ENCODE measurements at places on chromosomes 11 and 22. TPM values are rescaled to one million over a fixed set of nuclear protein-coding genes. Genes with fewer than 3 reads are reported as not detected.

DNA sequence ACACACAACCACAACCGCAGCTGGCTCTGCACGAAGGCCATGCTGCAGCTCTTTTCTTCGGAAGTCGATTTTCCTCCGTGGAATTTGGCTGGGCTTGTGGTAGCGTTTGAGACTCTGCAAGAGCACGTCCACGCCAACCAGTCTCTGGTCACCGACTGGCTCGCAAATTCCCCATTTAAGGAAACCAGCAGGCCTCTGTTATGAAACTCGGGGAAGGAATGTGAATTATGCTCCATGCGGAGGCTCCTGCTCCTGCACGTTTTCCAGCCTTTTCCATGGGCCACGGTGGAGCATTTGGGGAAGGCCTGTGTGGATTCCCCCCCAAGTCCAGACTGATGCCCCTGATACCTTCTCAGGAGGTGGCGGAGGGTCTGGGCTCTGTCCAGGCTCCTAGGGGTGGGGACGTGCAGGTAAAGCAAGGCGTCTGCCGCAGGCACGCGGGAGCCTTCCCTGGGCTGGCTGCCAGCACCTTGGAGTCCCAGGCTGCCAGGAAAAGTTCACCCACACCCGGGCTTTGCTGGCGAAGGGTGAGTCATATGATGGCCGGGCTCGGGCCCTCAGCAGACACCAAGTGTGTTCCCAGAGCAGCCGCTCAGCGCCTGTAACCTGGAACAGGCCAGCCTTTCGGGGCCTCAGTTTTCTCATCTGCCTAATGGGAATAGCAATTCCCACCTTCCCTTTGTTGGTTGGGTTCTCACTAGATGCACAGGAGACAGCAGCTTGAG, 41.9 kb downstream of the LRP5 start:
- DNase-seq: peak; percentile 94

- no peak for DNase-seq
Measured at GRCh38 chr11:13183094-13183825, 94.3 kb upstream of the BMAL1 start.

DNA sequence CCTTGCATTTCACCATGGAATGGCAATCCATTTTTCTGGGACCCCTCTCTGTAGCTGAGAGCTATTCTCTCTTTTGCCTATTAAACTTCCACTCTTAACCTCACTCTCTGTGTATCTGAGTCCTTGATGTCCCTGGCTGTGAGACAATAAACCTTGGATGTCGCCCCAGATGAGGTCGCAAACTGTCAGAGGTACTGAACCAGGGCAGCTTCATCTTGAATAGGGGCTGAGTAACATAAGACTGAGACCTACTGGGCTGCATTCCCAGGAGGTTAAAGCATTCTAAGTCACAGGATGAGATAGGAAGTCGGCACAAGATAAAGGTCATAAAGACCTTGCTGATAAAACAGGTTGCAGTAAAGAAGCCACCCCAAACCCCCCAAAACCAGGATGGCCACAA, 68.0 kb downstream of the RSF1 start:
- DNase-seq: no peak

The KCNC1 gene
- 0.26 TPM for total RNA-seq

GRCh38 chr11:61890529-61891330, 615 bp downstream of the FADS3 start:
- DNase-seq: peak; percentile 59

DNA sequence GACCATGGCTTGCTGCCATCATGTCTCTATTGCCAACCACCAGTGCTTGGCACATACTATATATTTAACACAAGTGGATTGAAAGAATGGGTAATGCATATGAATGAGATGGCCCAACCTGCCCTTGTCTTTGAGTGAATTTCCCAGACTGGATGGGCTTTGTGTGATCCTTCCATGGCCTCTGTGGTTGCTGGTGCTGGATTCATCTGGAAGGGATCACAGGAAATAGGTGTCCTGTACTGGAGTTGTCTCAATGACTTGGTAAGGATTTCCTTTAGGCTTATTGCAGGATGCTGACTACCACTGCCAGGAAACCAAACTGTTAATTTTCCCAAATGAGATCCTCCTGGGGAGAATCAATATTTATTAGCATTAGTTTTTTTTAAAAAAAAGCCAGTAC, 328.6 kb downstream of the TMEM135 start:
- no peak for DNase-seq

The HEPHL1 gene
- not detected for total RNA-seq

DNA sequence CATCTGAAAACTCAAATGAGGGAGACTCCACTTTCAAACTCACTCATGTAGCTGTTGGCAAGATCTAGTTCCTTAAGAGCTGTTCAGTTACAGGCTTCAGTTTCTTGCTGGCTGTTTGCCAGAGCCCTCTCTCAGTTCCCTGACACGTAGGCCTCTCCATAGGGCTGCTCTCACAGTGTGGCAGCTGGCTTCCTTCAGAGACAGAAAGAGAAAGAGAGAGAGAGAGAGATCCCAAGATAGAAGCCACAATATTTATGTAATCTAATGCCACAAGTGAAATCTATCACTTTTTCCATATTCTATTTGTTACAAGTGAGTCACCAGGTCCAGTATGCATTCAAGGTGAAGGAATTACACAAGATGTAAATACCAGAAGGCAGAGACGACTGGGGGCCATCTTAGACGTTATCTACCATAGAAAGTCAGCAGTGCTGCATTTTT, 168.8 kb downstream of the RCN1 start:
- no peak for DNase-seq

The SCGB2A2 gene
- total RNA-seq: not detected

The FBLN1 gene
- 28.6 TPM for total RNA-seq

The ANAPC15 gene
- 25.8 TPM for total RNA-seq

The OR8G1 gene
- not detected for total RNA-seq

DNA sequence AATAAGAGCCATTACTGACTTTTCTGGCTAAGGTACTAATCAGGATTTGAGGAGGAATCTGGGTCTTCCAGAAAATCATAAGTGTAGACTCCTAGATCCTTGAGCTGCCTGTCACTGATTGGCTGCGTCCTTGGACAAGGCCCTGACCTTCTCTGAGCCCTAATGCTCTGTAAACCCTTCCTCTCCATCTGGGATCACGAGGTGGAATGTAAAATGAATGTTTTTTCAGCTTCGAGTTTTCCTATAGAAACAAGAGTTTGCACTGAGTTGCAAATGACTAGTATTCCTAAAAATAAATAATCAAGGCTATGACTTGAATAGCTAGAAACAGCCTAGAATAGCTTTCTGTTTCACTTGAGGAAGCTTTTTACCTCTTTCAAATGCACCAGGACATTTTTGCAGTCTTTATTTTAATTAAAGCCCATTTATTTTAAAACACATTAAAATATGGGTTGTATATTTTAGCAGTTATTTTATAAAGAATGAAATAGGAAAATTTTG, 1.1 kb upstream of the DIXDC1 start:
- DNase-seq: no peak

DNA sequence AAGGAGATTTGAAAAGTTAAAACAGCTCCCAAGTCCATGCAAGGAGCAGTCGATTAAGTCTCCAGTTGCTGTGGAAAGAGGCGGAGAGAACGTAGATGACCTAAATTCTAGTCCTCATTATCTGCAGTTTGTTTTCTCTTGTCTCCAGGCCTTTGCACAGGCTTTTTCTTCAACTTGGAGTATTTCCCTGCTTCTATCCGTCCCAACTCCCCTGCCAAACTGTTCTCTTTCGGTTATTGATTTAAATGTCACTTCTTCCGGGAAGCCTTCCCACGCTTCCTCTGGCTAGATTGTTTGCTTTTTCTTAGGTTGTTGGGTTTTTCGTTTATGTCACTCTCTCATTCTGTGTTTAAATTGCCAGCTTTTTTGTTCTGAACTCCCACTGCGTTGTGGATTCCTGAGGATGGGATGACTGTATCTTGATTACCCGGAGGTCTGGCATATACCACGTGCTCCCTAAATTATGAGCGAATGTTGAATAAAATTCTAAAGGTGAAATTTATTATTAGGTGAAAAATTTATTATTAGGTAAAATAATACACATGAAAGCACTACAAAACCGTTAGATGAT, 463 bp downstream of the TMEM126B start:
- no peak for DNase-seq

The OR8G5 gene
- not detected for total RNA-seq

- no peak for DNase-seq
Measured at GRCh38 chr11:6248248-6248647, 9.4 kb downstream of the CNGA4 start.

DNA sequence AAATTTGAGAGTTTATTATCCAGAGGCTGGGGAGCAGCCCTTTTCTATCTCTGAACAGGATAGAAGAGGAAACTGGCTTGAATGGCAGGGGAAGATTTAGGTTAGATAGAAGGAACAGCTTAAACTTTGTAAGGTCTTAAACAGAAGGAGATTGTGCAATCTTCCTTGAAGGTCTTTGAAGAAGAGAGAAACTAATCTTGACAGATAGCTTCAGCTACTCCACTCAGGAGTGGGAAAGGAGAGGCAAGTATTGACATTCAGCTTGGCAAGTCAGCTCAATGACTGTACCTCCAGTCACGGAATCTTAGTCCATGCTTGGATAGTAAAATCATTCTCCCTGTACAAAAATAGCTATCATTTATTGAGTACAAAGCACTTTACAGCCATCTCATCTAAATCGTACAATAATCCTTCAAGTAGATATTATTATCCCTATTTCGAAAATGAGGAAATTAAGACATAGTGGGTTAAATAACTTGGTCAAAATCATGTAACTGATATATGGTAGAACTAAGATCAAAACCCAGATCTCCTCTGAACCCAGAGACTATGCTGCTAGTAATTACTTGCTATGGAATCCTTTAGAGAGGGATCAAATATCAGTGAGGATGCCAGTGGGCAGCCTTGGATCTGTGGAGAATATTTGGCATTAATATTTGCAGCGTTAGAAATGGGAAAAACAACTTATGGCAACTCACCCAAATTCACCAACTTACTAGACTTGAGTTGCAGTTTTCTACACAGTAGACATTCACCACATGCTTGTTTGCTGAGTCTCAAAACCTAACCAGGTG, 14.6 kb downstream of the C11orf97 start:
- no peak for DNase-seq

The TMPRSS13 gene
- 1.4 TPM for total RNA-seq

- DNase-seq: no peak
Measured at GRCh38 chr11:111913031-111913861, 712 bp downstream of the HSPB2 start.

Data from Calu3 (cell line).